ENCODE measurements at places on chromosomes 6 and 20.

- no peak for DNase-seq
Measured at GRCh38 chr6:69789578-69789977, 7.2 kb downstream of the LMBRD1 start.

- DNase-seq: no peak
Measured at GRCh38 chr6:167274270-167274669, 16.8 kb upstream of the UNC93A start.

GRCh38 chr20:46588532-46589511 is 38.4 kb upstream of the OCSTAMP start:
- DNase-seq: no peak

- no peak for DNase-seq
Measured at GRCh38 chr6:165059032-165059431, 250.4 kb downstream of the C6orf118 start.

DNA sequence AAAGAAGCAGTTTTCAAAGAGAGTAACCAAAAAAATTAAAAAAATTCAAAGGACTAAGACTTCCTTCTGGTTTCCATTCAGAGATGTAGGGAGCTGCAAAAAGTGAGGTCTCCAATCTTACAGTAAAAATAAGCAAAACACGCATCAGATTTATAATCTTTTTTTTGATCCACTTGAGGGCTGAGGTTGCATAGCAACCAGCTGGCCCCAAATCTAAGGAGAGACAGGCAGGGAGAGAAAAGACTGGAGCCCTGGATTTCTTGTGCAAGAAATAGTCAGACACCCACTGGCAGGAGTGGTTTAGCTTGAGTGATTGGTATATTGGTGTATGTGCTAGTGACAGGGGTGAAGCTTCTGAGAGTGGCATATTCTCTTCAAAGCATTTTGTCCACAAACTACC is 135.9 kb upstream of the FUT9 start:
- no peak for DNase-seq

- no peak for DNase-seq
Measured at GRCh38 chr6:169225131-169225576, 28.5 kb downstream of the THBS2 start.

- DNase-seq: no peak
Measured at GRCh38 chr6:104633125-104633524, 226.6 kb downstream of the HACE1 start.

GRCh38 chr6:136921936-136922684 is at the start of gene SLC35D3:
Gene SLC35D3 (plus strand): TSS chr6:136922301. CDS start chr6:136922429, 128 bp downstream.
- DNase-seq: no peak
